ENCODE measurements at places on chromosomes 4 and X. TPM values are rescaled to one million over a fixed set of nuclear protein-coding genes. Genes with fewer than 3 reads are reported as not detected.
A peak's percentile ranks its signal among the peaks of the same experiment; 100 is the strongest.

Gene QRFPR
- total RNA-seq: 0.20 TPM

Gene LEF1
- total RNA-seq: 10.1 TPM

Gene MTMR8
- total RNA-seq: 1.2 TPM

Gene FAM13A
- total RNA-seq: 6.0 TPM

Gene KIAA0232
- total RNA-seq: 10.1 TPM

Gene PDGFRA
- total RNA-seq: 0.07 TPM

- no peak for DNase-seq
Observed at GRCh38 chr4:185213877-185214276, 4.5 kb downstream of the SNX25 start.

- peak; percentile 7 for DNase-seq
Observed at GRCh38 chrX:108071578-108071977, 19.8 kb downstream of the PSMD10 start.

GRCh38 chrX:101051153-101051548 lies 760 bp downstream of the TRMT2B start:
- no peak for DNase-seq

DNA sequence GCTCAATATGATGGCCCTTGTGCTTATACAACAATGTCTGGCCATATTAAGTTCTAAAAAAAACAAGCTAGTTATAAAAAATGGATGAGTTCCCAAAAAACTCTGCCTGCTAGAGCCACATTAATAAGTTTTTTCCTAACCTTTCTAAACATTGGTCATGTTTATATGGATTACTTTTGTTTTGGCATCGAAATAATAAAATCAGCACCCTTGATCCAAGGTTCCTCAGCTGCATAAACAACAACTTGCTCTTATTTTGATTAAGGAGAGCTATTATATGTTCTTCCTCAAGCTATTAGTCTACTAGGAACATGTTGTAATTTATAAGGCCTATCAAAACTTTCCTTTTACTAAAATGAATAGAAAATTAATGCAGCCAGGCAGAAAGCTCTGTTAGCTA lies 48.4 kb downstream of the UNC5C start:
- DNase-seq: no peak

DNA sequence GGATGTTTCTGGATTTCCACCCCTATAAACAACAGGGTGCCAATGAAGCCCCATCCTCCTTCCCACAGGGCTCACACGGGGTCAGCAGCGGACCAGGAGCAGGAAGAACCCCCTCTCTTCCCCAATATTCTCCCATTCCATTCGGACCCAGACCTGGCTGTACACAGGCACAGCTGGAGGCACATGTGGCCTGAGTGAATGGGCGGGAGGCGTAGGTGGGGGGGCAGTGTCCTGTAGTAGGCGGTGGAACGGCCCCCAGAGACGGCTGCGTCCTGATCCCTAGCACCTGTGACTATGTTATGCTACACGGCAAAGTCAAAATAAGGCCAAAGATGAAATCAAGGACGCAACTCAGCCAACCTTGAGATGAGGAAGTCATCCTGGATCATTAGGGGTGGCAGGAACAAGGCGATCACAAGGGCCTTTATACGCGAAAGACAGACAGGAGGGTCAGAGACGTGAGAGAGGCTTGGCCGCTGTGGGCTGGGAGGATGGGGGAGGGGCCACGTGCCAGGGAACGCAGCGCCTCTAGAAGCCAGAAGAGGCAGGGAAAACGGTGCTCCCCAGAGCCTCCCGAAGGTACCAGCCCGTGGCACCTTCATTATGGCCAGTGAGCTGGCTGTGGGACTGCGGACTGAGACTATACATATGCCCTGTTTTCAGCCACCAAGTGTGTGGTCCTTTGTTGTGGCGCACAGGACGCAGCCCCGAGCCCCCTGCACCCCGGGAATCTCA lies 75.6 kb downstream of the WFS1 start:
- no peak for DNase-seq

Measured in foreskin keratinocyte (primary cell).